Esophagus muscularis mucosa (tissue), 4 donors: ENCODE measurements at places on chromosomes 12 and 14. TPM values are rescaled to one million over a fixed set of nuclear protein-coding genes. Genes with fewer than 3 reads are reported as not detected.

The SLC6A13 gene
- total RNA-seq, result not detected

The FOXG1 gene
- 1.2 TPM for total RNA-seq

The KERA gene
- not detected for total RNA-seq

The BAZ2A gene
- 58.6 TPM for total RNA-seq

The NRXN3 gene
- 143 TPM for total RNA-seq

The HPD gene
- 0.99 TPM for total RNA-seq

The DYRK4 gene
- 39.8 TPM for total RNA-seq

The IL22 gene
- not detected for total RNA-seq

The TAS2R7 gene
- not detected for total RNA-seq

The ITFG2 gene
- total RNA-seq, result 18.6 TPM

The NKX2-1 gene
- total RNA-seq, result not detected

The IGF1 gene
- 48.7 TPM for total RNA-seq

The SYCP3 gene
- total RNA-seq, result not detected

The CYP46A1 gene
- 2.2 TPM for total RNA-seq

The AHNAK2 gene
- total RNA-seq, result 213 TPM

The CLEC4C gene
- not detected for total RNA-seq

The USP44 gene
- 3.3 TPM for total RNA-seq
